ENCODE measurements at places on chromosomes 2 and 18.
A peak's percentile ranks its signal among the peaks of the same experiment; 100 is the strongest.

DNA sequence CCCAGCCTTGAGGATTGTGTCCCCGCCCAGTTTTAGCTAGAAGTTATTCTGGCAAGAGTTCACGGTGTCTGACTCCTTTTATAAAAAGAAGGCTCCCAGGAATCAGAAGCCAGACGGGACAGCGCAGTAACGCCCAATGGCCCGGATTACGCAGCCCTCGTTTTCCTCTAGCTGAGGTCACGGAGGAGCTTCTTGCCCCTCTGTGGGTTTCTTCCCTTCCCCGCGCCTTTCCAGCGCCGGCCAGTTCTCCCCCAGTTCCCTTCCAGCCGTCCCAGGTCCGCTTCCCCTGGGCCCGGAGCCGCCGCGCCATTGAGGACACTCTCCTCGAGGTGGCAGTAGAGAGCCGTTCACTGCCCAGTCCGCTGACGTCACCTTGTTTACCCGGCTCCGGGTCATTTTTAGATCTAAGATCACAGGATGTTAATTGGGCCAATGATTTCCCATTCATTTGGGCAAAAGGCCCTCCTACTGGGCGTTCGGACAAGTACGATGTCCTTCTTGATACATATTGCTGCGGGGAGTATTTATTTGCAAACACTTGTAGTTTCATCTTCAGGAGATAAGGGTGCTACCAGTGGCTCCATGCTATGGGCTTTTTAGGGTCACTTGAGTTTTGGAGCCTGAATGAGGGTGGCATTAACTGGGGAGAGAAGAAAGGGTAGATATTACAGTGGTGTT lies 81.5 kb upstream of the PPM1B start:
- peak; percentile 60 for DNase-seq

GRCh38 chr2:4753721-4754120 lies 938.5 kb upstream of the SOX11 start:
- DNase-seq = no peak

DNA sequence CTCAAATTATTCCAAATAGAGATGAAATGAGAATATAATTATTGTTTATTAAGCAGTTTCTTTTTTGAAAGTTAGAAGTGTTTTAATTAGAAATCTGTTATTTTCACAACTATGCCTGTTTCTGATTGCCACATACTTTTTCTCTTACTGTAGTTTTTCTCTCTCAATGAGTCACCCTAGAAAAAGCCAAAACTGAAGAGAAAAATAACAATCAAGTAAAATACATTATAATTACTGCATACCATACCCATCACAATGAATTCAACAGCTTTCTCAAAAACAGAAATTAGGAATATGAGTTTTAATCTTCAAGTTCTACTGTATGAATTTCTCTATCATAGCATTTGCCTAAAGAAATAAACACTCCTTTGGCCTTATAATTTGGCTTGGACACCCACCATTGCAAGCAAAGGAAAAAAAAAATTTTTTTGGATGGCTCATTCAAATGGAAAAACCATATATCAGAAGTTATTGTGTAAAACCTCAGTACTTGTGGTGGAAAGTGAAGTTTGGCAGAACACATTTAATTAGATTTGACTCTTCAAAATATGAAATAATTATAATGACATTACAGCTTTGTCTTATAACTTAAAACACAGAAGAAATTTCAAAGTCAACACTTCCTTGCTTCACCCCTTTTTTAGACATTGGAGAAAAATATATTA lies 138.5 kb downstream of the DYM start:
- peak; percentile 64 for DNase-seq

DNA sequence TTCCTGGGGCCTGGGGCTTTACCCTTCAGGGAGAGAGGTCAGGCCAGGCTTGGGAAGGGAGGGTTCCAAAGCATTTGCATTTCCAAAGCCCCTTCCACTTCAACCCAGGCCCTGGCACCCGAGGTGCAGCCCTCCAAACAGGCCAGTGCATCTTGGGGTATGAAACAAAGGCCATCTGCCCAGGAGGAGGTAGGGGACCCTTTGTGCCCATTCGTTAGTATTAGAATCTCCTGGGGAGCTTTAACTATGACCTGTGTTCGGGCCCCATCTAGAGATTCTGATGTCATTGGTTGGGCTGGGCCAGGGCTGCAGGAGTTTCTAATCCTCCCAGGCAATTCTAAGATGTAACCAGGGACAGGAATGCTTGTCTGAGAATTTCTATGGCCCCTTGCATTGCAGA lies 73.6 kb downstream of the CIB4 start:
- no peak for DNase-seq

DNA sequence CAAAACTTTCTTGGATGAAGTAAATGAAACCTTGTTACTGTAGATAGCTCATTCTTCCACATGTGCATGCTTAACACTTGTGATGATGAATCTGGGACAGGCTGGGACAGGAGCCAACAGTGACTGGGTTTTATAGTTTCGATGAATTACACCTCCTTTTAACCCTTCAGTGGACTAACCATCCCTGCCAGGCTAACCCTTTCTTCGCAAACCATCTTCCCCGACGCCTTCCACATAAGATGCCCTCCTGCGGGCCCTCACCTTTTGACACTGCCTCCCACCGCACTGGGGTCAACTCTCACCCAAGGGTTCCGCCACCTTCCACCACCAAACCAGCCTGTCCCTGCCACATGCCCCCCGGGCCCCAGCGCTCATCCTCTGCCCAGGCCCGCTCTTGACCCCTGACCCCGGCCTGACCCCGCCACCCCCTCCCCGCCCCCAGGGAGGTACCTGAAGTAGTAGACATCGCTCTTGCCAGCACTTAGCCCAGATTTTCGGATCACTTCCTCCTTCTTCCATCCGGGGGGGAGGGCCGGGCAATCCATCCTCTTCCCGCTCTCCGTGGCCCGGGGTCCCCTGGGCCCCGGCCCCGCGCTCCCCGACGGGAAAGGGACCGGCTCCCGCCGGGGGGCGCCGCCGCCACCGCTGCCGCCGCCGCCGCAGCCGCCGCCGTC lies 764 bp downstream of the MBD2 start:
- peak; percentile 96 for DNase-seq

DNA sequence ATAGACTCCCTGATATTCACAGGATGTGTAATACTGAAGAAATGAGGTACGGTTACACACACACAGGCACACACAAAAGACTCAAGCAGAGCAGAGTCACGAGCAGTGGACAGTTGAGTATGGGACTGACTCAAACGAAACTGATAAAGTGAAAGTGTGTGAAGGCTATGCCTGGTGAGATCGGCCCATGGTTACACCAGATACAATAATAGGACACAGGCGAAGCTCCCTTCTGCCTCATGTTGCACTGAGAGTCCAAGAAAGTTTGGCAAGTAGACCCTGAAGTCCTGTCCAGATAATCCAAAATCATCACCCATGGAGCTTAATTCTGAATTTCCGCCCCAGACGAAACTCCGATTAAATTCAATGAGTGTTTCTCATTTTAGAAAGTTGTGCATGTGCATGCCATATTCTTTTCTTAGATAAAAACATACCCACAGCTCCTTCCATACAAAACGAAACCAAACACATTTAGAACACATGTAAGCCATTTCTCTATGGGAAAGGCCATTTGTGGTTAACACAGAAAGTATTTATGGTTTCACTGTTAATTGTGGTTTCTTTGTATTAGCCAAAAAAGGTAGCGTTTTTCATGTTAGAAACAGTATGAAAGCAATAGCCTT lies 567.6 kb downstream of the PLCL1 start:
- peak; percentile 68 for DNase-seq

DNA sequence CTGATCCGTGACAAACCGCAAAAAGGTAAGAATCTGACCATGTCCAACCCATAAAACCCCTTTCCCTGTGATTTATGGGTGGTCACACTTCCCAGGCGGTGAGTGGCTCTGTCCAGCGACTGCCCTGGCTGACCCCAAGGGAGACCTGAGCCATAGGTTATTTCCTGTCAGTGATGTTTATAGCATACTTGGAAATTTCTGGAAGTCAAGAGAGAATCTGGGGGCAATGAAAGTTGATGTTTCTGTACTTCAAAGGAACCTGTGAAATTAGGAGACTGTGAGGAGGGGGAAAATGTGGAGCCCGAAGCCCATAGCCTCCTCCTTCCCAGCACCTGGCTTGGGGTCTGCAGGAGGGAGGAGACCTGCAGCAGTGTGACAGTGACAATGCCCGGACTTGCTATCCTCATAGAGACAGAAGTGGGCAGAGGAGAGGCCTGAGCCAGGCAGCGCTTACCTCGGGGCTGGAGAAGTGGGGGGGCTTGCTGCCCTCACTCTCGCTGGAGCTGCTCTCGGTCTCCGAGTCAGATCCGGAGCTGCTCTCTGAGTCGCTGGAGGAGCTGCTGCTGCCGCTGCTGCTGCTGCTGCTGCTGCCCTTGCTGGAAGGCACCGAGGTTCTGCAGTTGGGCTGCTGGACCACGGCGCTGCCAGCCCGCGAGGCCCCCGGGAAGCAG lies 111.3 kb upstream of the REV1 start:
- no peak for DNase-seq

GRCh38 chr2:15636972-15637785 lies 45.5 kb downstream of the DDX1 start:
- DNase-seq = peak; percentile 66

GRCh38 chr2:25483607-25484266 lies 142.0 kb upstream of the DNMT3A start:
- no peak for DNase-seq

DNA sequence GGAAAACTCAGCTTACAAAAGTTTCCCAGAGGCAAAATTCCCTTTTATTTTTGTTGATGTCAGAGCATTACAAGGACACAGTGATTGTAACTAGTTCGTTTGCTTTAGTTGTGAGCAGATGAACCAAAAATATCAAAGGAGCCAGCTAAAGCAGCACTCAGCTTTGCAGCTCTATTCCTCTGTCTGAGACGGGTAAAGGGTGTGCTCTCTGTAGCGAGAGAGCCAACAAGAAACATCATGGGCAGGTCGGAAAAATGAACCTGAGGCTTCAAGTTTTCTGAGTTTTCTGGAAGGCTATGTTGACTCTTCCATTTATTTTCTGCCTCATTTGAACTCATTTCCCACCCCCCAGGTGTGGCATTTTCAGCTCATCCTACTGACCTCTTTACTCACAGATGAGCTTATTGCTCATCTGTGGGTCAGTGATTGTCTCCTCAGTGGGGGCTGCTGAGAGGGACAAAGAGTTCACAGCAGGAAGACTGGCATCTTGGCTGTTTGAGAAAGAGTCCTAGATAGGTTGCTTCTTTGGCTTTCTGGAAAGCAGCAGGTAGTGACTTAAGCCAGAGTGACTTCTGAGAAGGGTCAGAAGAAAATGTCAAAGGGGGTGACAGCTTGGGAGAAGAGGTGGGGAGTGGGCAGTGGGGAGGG lies 66.6 kb upstream of the EPC2 start:
- no peak for DNase-seq

Data from AG10803 (cell line).